ENCODE measurements at places on chromosomes 2 and 18. TPM values are rescaled to one million over a fixed set of nuclear protein-coding genes. Genes with fewer than 3 reads are reported as not detected.

DNA sequence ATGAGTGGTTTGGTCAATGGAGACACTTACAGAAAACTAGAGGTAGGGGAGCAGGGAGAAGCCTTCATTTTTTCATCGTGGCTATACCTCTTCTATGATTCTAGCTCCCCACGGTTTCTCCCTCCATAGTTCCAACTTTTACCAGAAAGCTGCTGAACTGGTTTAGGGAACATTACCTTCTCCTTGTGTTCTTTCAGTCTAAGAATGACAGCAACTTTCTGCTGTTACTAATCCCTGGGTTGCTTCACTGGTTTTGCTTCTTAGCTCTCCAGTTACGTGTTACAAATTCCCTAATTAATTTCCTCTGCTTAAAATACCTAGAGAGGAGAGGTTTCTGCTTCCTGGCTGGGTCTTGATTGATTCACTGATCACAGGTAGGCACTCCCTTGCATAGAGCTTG lies 499.9 kb downstream of the SLC4A3 start:
- DNase-seq: no peak

DNA sequence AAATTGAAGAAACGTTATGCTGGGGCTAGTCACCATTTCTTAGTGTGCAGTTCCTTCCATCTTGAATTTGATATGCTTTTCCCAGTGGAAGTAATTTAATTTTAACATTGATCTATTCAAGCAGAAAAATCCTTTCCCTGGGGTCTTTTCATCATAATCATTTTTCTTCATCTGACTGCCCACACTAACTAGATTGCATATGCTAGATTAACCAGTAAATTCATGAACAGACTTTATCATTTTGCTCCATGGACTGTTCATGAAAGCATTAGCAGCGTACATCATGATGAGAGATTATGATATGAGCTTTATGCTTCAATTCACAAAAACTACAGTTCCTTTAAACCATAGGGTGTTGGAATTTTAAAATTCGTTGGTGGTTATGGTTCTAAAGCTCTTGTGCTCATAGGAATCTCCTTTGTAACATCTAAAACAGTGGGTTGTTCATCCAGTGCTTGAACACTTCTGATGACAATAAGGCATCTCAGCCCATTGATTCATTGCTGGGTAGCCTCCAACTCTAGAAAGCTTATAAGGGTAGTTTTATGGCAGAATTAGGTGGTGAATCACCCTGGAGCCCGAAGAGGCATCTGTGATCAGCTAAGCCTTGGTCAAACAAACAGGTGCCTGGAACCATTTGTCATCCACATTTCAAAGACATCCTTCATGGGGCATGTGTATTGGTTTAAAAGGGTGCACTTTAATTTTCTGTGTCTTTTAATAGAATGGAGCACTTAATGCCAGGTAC lies 77.2 kb upstream of the NDUFV2 start:
- no peak for DNase-seq

GRCh38 chr2:66536997-66537396 lies 102.1 kb downstream of the MEIS1 start:
- DNase-seq: no peak

DNA sequence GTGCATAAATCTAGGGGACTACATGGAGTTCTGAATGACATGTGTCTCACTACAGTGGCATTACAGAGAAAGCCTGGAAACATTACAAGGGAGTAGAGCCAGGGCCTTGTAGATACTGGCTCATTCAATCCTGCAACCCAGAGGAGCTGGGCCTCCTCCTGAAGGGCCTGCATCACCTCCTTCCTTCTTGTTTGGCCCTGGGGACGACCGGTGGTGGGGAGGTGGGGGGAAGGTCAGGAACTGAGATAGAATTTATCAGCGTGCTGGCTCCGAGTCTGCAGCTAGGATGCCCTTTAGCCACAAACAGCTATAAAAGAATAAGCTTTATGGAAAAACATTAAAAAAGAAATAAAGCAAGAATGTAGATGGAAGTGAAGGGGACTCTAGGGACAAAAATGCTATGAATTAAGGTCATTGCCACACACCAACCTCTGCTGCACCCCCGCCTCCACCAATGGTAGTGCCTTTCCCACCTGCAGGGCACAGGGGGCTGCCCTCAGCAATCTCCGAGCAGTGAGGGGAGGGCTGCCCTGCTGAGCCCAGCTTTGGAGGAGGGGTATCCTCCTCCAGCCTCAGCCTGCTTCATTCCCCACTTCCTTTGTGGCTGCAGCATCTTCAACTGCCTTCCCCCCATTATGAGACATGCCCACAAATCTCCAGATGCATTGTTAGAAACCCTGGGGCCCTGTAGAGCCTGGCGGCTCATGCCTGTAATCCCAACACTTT lies 149.0 kb downstream of the MSH2 start:
- DNase-seq: no peak

Gene C2orf72
- not detected for total RNA-seq

Gene SPATA3
- total RNA-seq: not detected

DNA sequence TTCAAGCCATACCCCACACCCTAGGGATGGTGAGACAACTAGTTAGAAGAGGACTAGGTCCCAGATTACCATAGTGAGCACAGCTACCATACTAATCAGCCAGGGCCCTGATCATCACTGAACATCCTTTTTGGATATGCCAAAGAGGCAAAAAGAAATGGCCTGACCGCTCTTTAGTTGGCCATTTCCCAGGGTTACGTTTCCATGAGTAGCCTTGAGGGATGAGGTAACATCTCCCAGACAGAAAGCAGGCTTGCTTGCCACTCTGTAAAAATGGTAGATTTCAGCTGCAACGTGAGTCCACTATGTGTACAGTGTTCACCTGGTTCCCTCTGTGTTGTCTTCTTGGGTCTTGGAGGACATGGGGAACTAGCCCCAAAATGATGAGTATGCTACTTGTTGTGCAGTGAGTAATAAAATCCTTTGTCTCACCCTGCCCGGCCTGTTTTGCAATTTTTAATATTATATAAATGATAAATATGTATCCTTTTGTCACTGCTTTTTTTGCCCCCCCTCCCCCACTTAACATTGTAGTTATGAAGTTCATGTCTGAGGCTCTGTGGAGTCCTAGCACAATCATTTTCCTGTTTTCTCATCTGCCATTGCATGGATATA lies 8.9 kb upstream of the GALM start:
- DNase-seq: no peak
